ENCODE measurements at places on chromosomes 12 and 14.

DNA sequence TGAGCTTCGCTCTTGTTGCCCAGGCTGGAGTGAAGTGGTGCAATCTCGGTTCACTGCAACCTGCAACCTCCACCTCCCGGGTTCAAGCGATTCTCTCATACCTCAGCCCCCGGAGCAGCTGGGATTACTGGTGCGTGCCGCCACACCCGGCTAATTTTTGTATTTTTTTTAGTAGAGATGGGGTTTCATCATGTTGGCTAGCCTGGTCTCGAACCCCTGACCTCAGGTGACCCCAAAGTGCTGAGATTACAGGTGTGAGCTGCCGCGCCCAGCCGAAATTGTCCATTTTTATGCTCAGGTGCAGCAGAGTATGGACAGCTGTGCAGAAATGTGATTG, 19.2 kb upstream of the CYP46A1 start:
- DNase-seq: no peak

DNA sequence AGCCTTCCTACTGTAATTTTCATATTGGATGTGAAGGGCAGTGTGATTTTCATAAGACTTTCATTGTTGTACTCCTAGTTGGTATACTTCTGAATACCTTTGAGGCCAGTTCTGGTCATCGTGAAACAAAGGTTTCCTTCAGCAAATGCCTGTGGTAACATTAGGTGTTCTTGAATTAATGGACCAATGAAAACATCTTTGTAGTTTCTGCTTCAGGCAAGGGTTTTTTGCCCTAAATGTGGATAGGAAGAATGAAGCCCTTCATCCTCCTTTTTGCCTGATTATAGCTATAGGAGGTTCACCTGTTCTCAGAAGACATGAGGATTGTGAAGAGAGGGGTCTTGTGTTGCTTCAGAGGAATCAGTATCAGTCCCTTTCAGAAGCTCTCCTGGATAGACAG, 60.7 kb downstream of the PTPN11 start:
- DNase-seq: no peak

DNA sequence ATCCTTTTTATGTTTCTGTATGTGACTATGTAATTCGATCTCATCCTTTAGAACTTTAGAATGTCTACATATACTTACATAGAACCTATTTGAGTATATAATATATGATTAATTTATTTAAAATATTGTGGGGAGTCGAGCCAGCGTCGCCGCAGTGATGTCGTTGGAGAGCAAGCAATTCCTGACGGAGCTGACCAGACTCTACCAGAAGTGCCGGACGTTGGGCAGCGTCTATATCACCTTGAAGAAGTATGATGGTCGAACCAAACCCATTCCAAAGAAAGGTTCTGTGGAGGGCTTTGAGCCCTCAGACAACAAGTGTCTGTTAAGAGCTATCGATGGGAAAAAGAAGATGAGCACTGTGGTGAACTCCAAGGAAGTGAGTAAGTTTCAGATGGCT, 6.4 kb upstream of the CD27 start:
- no peak for DNase-seq

DNA sequence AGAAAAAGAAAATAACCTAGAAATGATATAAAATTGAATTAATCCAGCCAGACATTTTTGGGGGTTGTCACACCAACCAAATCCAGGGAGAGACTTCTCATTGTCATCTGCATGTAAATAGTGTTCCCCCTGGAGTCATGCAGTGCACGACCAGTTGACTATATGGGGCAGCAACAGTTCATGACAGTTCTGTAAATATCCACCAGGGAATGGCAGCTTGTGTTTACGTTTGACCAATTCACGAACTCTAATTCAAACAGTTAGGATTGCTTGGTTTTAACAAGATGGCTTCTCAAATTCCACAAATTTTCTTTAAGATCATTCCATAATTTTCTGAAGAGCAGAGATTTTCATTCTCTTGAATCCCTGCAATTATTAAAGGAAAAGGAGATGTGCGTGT, 43.4 kb upstream of the DUSP6 start:
- DNase-seq: no peak

DNA sequence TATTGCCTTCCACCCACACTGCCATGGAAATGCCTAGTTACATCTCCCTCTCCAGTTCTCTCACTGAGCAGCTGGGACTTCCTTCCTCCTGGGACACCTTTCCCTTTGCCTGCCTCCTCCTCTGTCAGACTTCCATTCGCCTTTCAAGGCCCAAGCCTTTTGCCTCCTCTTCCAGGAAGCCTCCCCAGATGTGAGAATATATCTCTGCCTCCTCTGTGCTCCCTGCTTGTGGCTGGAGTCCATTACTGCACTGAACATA, 3.1 kb downstream of the IFI27L2 start:
- no peak for DNase-seq

- no peak for DNase-seq
Observed at GRCh38 chr12:28998662-28999120, 150.4 kb upstream of the FAR2 start.

Measured in mesenteric fat pad (tissue), 1 donor.